ENCODE measurements at places on chromosomes 3 and 15.

GRCh38 chr15:57334257-57334656, 42.0 kb upstream of the CGNL1 start:
- no peak for DNase-seq

- DNase-seq: no peak
These were observed 35.4 kb upstream of the SLC7A14 start for GRCh38 chr3:170621256-170621655.

DNA sequence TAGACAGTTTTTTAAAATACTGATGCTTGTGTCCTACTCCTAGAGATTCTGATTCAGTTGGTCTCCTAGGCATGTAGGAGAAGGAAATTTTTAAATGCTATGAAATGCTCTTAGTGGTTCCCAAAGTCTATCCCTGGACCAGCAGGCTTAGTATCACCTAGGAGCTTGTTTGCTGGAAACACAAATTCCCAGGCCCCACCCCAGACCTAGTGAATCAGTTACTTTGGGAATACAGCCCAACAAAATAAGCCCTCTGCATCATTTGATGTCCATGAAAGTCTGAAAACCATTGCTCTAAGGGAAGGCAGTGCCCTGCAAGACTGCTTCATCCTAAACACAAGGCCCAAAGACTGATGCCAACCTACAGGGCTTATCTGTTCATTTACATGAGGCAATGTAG, 36.3 kb downstream of the CCNL1 start:
- DNase-seq: no peak

DNA sequence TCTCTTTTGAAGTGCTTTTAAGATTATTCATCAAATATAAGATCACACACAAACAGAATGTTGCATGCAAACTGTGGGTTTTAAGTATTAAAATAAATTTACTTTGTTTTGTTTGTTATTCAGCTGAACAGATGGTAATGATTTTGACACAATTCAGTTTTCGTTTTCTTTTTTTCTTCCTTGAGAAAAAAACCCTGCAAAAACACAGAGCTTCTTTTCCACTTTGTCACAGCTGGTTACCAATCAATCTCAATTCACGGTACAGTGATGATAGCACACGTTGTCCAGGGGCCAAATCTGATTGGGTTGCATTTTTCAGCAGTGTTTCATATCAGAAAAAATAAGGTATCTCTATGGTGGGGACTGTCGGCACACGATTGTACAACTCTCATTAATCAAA, 473.6 kb downstream of the ROBO2 start:
- DNase-seq: no peak

GRCh38 chr3:143170074-143170473, 50.5 kb downstream of the CHST2 start:
- DNase-seq: no peak
